ENCODE measurements at places on chromosomes 2 and 18. TPM values are rescaled to one million over a fixed set of nuclear protein-coding genes. Genes with fewer than 3 reads are reported as not detected.

Gene MRPL19
- 23.4 TPM for polyA plus RNA-seq

- no peak for DNase-seq
Observed at GRCh38 chr2:240002983-240003382, 22.2 kb downstream of the NDUFA10 start.

DNA sequence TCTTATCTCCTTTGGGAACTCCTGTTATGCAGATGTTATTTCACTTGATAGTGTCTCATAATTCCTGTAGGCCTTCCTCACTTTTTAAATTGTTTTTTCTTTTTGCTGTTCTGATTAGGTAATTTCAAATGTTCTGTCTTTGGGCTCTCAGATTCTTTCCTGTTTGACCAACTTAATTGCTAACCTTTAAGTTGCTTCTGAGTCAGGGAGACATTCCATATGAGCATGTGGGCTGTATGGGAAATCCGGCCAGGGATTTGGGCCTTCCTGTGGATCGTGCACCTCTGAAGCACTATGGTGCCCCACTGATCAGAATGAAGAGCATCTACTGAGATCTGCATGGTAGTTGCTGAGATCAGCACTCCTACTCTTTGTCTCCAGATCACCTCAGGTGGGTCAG, 44.7 kb upstream of the REEP1 start:
- DNase-seq, result no peak

Gene SPC25
- polyA plus RNA-seq, result 7.1 TPM

Data from IMR-90 (cell line).